Thyroid gland (tissue), 4 donors: ENCODE measurements at places on chromosomes 13 and 19.

DNA sequence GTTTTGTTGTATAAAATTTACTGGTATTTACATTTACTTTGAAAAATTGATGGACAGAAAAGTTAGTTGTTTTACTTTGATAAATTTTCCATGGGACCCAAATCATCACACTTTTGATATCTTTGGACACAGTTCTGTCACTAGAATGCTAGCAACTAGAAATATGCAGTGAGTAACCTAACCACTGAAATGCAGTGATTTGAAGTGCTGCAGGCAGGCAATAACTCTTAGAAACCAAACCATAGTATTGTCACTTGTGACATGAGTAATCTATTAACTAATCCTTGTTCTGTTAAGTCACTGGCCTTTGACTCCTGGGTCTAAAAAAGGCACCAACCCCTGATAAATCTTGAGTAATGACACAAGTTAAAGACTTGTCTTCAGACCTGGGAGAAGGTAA is 620.0 kb upstream of the ATXN8OS start:
- DNase-seq, result no peak

GRCh38 chr13:50290186-50290585 is 274.9 kb downstream of the KCNRG start:
- DNase-seq, result no peak

DNA sequence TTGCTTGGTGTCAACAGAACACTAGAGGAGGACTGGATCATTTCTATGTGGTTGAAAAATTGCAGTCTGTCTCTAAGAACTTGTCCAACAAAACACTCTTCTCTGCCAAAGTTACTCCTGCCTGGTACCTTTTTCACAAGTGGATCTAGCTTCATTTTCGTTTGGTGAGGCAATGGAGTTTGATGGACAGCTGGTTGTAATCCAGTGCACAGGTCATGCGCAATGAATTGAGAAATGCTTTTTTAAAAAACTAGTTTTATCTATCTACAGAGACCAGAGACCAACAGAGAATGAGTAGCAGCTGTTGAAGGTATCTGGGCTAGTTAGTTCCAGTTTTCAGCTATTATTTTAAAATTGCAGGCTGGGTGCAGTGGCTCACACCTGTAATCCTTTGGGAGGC is 12.0 kb upstream of the KBTBD6 start:
- DNase-seq, result no peak

GRCh38 chr19:30604657-30605056 is 232.5 kb downstream of the ZNF536 start:
- DNase-seq, result no peak

DNA sequence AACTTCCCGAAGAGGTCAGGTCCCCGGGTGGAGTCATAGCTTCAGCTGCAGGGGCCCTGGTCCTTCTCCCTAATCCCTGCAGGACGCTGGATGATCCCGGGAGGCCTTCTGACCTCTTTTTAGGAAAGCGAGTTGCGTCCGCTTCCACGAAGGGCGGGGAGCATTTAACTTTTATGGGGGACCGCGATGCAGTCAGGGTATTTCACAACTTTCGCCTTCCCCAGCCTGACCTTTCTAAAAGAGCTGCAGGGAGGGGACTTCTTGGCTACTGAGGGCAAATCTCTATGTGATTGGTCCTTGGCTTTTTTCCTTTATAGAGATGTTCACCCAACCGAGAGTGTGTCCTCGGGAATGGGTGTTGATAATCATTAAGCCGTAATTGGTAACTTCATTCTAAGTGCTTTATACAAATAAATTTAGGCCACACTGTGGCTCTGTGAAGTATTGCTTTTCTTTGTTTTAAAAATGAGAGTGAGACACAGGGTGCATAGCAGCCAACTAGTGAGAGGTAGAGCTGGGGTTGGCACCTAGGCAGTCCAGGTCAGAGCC is 778 bp downstream of the ZNF230 start:
- DNase-seq, result no peak
